Epithelial cell of prostate (primary cell): ENCODE measurements at places on chromosomes 1 and 21.

- no peak for DNase-seq
Observed at GRCh38 chr1:61310057-61310456, 227.7 kb downstream of the NFIA start.

GRCh38 chr1:150564051-150564991 is 15.1 kb downstream of the MCL1 start:
- no peak for DNase-seq

DNA sequence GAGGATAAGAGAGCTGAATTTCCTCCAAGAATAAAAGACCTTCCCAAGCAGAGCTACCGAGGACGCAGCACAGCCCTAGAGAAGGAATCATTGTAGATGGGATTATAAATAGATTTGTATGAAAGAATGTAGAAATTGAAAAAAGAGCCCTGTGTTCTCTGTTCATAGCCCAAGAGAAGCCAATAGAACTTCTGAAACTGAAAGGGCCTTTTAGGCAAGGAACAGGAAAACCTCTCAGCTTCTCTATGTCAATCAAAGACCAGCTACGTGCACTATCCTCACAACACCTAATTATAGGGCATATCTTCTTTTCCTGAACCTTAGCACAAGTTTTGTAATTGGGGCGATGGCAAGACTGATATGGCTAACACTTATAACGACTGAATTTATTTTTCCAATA is 192.4 kb upstream of the RNPC3 start:
- DNase-seq: no peak

DNA sequence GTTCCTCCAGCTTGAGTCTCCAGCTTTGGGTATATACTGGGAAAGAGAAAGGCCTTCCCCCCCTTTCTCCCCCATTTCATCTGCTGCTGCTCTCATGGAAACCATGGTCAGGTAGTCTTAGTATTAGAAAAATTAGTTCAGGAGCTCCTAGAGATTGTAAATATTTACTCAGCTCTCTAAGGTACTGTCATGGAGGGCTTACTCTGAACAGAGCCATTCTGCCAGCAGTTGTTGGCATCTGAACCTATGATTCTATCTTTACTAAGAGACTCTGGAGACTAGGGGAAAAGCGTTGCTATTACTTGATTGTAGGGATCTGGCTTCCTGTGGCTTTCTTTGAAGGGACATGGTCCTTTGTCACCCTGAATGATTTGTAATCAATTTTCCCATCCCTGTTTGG is 6.1 kb downstream of the INTS3 start:
- DNase-seq: no peak

DNA sequence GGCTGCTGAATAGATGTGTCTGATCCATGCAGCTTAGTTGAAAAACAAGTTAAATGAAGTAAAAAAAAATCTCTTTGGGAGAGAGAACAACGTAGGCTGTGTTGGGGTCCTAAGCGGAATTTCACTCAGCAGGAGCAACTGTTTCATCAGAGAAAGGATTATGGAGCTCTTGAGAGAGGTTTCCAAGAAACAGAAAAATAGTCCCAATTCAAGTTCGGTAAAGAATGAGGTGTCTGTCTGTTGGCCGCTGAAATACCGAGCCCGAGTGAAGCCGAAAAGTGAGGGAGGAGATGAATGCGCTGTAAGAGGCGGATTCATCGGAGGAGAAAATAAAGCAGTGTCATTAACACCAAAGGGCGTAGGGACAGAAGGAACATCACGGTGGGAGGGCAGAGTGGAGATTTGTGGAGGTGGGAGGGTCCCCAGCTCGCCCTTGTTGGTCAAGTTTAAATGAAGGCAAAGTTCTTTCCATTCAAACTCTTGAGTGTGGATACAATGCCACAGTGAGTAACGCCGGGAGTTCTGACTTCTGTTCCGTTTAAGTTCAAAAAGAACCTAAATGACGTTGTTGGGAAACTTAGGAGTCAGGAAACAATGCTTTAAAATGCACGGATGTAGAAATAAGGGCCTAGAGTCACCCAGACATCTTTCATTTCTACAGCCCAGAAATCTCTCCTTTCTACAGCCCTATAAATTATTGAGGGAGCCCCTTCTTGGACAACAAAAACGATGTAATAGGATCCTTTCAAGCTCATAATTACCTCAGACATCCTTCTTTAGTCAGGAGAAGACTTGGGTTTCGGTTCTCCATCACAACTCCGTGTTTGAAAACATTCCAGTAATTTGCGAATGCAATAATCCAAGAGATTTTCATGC is 15.6 kb upstream of the SLC45A1 start:
- no peak for DNase-seq

- no peak for DNase-seq
Observed at GRCh38 chr1:226100436-226101391, 38.2 kb downstream of the H3-3A start.

DNA sequence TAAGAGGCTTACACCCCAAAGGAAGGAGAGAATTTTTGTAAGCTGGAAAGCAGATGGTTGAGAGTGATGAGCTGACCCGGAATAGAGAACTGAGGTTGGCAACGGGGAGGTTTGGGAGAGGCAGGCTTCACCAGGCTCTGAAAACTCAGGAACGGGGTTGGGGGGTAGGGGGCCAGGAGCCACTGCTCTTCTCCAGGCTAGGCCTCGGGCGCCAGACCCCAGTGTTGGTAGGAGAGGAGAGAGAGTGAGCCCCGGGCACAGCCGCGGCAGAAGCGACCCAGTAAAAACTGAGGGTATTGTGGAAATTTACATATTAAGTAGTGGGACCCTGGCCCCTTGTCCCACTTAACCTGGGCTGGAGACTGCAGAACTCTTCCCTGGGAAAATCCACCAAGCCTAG is 45.7 kb downstream of the GPR161 start:
- DNase-seq: no peak

- DNase-seq: no peak
Observed at GRCh38 chr1:161933592-161934588, 89.8 kb downstream of the OLFML2B start.

DNA sequence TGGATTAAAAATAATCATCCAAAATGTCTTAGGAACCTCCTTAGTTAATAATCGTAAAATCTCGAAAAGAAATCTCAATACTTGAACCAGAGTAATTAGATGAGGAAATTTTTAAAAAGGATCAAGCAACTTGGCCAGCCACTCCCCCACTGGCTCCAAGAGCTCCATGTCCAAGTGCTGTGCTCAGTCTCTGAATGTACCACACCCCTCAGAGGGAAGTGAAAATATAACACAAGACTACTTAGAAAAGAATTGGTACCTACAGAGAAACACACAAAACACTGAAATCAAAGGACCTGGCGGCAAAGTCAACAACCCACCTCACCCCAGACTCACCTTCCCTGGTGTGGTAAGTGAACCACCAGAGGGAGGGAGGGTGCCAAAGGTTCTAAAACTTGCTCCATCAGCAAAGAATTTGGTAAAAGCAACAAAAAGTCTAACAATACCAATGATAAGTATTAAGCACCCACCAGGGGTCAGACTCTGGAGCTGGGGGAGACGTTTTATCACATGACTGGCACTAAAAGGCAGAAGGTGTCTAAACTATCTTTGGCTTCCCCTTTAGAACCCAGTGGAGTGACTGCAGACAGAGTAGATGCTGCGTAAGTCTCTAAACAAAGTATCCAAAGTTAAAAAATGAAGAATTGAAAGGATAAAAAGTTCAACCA is 14.0 kb downstream of the LBR start:
- no peak for DNase-seq

- no peak for DNase-seq
Observed at GRCh38 chr1:44059664-44060355, 28.5 kb upstream of the SLC6A9 start.

- no peak for DNase-seq
Observed at GRCh38 chr1:32500387-32501209, 35.7 kb downstream of the ZBTB8B start.

DNA sequence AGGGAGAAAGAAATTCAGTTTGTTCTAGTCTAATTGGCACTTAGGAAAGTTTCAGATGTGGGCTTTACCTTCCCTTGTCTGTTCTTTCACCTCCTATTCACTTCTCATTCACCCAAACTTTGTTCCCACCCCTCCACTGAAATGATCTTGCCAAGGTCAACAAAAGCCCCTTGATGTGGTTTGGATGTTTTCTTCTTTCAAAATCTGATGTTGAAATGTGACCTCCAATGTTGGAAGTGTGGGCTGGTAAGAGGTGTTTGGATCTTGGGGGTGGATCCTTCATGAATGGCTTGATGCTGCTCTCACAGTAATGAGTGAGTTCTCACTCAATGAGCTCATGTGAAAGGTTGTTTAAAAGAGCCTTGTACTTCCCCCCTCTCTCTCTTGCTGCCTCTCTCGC is 379.3 kb downstream of the HHIPL2 start:
- no peak for DNase-seq

DNA sequence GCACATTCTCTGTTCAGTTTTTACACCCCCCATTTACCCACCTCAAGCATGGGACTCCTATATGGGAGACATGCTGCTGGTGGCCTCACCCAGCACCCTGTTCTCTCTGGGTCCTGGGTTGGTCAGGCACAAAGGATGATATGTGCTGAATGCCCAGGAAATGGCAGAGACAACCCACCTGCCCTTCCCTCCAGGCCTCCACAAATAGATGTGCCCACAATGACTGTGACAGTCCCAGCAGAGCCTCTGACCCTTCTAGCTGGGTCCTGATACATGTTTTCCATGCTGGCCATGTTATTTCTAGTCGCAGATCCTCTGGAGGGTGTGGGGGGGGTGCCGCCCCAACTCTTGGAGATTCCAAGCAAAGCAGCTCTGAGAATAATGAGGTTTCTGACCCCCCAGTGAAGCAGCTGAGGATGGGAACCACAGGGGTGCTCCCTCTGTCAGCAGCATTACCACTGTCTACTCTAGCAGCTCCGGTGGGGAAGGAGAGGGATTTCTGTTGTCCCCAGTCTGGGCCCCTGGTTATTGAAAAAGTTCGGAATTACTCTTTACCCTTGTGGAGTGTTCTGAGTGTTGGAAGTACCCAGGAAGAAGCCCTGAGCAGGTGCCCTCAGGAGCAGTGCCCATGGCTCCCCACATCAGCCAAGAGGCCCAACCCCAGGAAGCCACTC is 1.2 kb upstream of the CCDC28B start:
- DNase-seq: no peak

- DNase-seq: no peak
Observed at GRCh38 chr21:17818186-17819113, 706 bp downstream of the C21orf91 start.

- no peak for DNase-seq
Observed at GRCh38 chr1:66671455-66671854, 80.8 kb upstream of the DYNLT5 start.

DNA sequence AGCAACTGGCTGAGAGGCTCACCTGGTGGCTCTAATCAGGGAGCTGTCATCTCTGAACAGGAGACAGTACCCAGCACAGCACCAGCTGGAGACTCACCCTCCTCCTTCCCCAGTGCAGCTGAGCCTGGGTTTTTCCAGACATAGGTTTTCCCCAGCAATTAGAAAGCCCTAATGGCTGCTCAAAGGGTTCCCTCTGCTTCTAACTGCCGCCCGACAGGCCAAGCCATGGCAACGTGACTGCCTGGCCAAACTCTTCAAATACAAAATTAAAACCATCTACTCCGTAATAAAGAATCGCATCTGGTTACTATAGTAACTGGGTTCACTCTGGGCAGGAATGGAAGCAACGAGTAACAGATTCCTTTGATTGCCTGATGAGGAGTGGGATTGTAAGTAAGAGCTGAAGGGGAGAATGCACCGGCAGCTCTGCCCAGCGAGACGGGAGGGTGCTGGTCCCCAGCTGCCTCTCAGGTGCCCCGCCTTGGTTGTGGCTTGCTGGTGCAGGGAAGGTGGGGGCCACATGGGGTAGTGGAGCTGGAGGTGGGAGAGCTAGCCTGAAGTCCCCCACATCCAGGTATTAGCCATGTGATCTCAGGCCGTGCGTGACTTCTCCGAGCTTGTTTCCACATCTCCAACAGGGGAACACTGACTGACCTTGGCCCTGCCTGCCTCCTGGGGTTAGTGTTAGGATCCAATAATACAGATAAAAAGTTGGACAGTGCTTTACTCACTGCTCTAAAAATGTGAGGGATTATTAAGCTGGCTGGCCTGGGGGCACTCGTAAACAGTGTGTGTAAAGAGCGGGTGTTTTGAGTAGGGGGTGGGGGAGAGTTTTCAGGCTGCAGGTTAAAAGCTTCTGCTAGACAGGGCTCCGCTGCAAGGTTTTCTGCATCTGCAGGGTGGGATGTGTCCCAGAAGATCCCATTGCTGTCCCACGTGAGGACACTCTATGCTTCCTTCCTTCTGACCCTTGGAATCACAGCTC is 94.2 kb downstream of the KCNN3 start:
- DNase-seq: no peak

DNA sequence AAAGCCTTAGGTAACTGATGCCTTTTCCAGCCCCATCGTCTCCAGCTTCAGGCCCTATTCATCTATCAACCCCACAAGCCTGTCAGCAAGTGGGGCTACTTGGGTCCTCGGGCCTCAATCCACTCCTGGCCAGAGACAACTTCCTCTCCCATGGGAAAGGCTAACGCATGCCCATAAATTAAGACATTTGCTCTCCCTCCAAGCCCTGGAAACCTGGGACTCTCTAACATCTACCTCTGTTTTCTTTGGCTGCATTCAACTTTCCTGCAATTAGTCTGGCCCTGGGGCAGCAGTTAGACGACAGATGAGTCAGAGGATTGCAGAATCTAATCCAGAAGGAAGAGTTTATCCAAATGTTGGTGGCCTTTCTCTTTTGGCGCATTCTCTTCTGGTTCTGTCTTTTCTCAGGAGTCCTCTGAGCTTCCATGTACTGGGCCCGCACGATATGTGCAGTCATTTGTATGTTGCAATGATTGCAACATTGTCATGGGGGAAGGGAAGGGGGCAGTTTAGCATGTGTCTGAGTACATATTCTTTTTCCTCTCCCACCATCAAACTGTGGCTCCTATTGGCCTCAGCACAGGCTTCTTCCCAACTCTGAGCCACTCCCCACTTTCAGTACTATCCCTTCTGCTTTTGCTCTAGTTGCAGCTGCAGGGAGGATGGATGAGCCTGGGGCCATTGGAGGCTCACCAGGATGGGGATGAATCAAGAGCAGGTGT is 54.4 kb downstream of the NAV1 start:
- peak; percentile 20 for DNase-seq

DNA sequence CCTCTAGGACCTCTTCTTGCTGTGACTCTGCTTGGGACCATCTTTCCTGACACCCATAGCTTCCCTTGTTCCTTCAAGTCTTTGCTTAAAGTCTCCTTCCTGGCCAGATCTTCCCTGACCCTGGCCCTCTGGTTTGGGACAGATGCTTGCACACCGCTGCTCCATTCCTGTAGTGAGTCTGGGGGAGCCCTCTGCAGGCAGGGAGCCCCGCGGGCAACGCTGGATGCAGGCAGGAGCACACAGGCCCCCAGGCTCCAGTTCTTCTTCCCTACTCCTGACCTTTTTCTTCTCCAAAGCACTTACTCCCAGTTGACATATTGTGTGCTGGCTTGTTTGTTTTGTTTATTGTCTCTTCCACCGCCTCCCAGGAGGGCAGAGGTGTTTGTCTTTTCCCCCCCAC is 413.4 kb downstream of the CAMTA1 start:
- DNase-seq: no peak

- DNase-seq: no peak
Observed at GRCh38 chr1:117250061-117250606, 39.4 kb upstream of the VTCN1 start.

DNA sequence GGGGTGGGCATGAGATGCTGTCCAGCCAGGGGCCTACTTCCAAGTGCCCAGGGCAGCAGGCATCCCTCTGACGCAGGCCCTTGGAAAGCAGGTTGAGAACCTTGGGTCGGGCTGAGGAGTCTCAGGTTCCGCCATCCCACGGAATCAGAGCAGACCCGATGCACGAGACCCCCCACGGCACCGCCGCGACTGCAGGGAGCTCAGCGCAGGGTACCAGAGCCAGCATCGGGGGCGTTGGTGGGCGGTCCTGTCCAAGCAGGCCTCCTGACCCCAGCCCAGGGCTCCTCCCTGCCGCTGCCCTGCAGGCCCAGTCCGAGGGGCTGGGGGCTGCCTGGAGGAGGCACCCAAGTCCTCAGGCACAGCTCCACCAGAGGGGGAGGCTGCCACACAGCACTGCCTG is 177.2 kb downstream of the PRDM16 start:
- no peak for DNase-seq
